ENCODE measurements at places on chromosomes 5 and 9.

GRCh38 chr5:160180931-160181330 lies 48.4 kb upstream of the FABP6 start:
- no peak for DNase-seq

GRCh38 chr9:128999581-129000206 lies 28.4 kb downstream of the SH3GLB2 start:
- DNase-seq: no peak

DNA sequence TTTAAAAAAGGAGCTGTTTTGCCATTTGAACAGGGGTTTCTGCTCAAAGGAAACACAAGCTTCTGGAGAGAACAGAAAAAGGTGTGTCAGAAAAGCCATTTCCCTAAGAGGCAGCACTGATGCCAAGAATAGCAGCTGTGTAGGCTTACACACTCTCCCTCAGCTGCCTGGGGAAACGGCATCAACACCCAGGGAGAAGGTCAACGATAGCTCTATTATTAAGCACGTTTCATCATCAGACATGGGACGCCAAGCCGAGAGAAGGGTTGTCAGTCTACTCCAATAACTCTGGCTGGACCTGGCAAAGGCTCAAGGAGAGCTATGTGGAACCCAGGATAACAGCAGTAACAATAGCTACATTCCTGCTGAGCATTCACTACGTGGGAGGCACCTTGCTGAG lies 314.2 kb downstream of the CDK5RAP2 start:
- no peak for DNase-seq

GRCh38 chr9:98247831-98248657 lies 7.4 kb downstream of the TBC1D2 start:
- no peak for DNase-seq

DNA sequence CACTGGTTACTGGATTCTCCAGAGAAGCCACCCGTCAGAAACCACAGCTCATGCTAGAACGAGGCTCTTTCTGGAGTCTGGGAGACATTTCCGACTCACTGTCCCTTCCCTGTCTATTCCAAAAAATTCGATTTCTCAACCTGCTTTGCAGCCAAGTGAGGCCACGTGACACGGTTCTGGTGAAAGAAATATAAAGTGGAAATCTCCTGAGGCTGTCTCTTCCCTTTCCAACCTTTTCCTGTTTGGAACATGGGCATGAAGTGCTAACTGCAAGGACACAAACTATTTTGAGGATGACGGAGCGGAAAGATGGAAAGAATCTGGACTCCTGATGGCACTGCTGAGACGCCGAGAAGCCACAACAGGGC lies 6.1 kb upstream of the PTGS1 start:
- DNase-seq: no peak

DNA sequence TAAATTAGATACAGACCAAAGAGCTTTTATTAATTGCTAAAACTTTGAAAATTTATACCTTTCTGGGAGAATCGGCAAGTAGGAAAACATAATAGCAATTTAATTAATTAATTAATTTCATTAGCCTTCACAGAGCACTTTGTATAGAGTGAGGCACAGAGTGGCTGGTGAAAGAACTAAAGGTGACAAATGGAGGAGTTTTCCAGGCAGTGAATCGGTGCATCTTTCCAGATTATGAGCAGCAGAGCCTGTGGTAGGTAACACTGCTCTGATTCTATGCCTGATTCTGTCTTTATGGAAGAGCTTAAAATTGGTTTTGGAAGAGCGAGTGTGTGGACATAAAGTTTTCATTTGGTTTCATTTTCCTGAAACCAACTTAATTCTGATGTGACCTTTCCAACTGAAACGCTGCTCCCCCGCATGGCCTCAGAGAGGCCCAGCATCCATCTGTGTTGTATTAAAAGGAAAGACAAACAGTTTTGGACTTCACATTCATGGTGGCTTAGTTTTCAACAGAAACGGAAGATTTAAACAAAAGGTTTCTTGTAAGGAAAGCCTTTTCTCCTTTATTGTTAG lies 188.9 kb upstream of the RPS23 start:
- no peak for DNase-seq

DNA sequence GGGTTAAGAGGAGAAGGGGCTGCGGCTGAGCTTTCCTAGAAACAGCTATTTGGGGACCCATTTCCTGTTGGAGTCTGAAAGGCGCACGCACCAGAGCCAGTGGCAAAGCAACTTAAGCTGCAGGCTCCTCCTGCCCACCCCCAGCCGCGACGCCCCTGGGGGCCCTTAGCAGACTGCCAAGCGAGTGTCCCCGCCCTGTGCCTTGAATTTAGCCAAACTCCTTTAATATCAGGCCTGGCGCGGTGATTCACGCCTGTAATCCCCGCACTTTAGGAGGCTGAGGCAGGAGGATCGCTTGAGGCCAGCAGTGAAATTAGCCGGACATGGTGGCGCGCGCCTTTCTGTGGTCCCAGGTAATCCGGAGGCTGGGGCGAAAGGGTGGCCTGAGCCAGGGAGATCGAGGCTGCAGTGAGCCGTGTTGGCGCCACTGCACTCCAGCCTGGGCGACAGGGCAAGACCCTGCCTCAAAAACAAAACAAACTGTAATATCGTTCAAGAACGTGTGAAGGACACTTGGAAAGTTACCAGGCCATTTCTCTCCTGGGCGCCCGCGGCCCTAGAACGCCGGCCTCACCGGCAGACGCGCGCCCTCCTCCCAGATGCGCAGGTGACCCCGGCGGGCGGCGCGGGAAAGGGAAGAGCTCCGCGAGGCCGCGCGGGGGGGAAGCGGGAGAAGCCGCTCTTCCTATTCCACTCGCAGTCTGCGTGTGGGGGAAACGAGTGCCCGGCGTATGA lies 1.0 kb upstream of the F2R start:
- DNase-seq: no peak
